Transverse colon (tissue), 4 donors: ENCODE measurements at places on chromosomes 6 and 20. TPM values are rescaled to one million over a fixed set of nuclear protein-coding genes. Genes with fewer than 3 reads are reported as not detected.

BPIFA1 gene
- total RNA-seq, result not detected

PSMF1 gene
- 129 TPM for total RNA-seq

CLIC5 gene
- total RNA-seq, result 153 TPM

LGSN gene
- total RNA-seq, result 0.32 TPM

MOXD1 gene
- 5.5 TPM for total RNA-seq

SHLD1 gene
- not detected for total RNA-seq

BPIFB1 gene
- total RNA-seq, result not detected

CST2 gene
- total RNA-seq, result not detected

NRSN1 gene
- total RNA-seq, result not detected

BEND3 gene
- 4.9 TPM for total RNA-seq

GTSF1L gene
- total RNA-seq, result not detected

SLC17A9 gene
- total RNA-seq, result 32.9 TPM

GATA5 gene
- not detected for total RNA-seq

TPX2 gene
- total RNA-seq, result 4.8 TPM

MEI4 gene
- under 0.01 TPM for total RNA-seq

SLA2 gene
- total RNA-seq, result not detected

ANKRD66 gene
- not detected for total RNA-seq

- DNase-seq, result no peak
These were observed 508.4 kb upstream of the SULF2 start for GRCh38 chr20:48293671-48294070.

DNA sequence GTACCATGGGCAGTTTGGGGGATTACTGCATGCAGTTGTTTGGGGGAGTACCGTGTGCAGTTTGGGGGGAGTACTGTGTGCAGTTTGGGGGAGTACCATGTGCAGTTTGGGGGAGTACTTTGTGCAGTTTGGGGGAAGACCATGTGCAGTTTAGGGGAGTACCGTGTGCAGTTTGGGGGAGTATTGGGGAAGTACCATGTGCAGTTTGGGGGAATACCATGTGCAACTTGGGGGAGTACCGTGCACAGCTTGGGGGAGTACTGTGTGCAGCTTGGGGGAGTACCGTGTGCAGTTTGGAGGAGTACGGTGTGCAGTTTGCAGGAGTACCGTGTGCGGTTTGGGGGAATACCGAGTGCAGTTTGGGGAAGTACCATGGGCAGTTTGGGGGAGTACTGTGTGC is 22.3 kb downstream of the CDH4 start:
- no peak for DNase-seq

GRCh38 chr6:166474721-166475565 is 92.2 kb upstream of the MPC1 start:
- DNase-seq, result no peak

- DNase-seq, result peak; percentile 35
These were observed 81.7 kb upstream of the TENT5A start for GRCh38 chr6:81834141-81834681.

- DNase-seq, result peak; percentile 88
These were observed 41.5 kb upstream of the ADGRF1 start for GRCh38 chr6:47083586-47084047.

GRCh38 chr6:54289426-54289825 is 18.8 kb upstream of the TINAG start:
- DNase-seq, result no peak

- DNase-seq, result no peak
These were observed 38.8 kb downstream of the ITCH start for GRCh38 chr20:34401741-34402455.

GRCh38 chr20:20597966-20598365 is 114.5 kb downstream of the RALGAPA2 start:
- no peak for DNase-seq

DNA sequence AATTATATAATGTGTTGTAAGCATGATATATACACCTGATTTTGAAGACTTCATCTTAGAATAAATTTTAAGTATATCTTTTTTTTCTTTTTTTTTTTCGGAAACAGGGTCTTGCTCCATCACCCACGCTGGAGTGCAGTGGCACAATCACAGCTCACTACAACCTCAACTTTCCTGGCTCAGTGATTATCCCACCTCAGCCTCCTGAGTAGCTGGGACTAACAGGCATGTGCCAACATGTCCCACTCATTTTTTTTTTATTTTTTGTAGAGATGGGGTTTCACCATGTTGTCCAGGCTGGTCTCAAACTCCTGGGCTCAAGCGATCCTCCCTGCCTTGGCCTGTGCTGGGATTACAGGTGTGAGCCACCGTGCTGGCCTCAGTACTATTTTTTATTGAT is 17.1 kb downstream of the VPS52 start:
- no peak for DNase-seq

DNA sequence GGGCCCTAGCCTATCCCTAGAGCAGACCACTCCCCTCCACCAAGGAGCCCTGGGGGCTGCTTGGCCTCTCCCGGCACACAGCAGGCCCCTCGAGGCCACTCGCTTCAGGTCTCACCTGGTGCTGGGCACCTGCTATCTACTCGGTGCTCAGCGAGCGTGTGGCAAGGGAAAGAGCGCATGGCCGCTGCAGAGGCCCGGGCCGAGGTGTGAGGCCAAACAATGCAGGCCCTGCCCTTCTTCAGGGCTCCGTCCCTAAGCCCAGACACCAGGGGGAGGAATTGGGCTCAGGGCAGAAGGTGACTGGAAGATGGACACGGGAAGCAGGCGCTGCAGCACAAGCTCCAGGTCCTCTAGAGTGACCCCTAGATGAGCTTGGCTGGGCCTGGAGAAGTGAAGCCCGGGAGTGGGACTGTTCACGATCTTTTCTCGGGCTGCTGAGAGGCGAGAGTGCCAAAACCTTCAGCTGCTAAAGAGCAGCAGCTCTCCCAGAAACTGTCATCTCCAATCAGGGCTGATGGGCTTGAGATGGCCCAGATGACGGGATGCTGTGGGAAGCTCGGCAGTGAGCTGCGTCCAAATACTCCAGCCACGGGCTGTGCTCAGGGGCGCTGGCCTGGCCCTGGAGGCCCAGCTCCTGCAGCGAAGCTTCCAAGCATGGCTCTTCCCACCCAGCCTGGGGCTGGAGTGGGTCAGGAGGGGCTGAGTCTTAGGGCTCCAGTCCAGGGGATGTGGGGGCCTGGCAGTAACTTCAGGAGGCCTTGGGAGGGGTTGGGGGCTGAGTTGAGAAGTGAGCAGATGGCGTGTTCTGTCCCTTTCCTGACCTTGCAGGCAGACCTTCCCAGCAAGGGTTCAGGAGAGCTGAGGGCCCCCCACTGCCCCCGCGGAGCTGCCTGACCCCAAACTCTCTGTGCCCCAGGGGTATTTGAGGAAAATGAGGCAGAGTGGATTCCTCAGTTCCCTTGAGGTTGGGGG is 43.7 kb downstream of the APCDD1L start:
- peak; percentile 48 for DNase-seq

GRCh38 chr20:24696396-24696795 is 227.0 kb downstream of the SYNDIG1 start:
- DNase-seq, result no peak

GRCh38 chr20:36975099-36975818 is 23.8 kb upstream of the SAMHD1 start:
- peak; percentile 33 for DNase-seq

GRCh38 chr6:16684896-16685554 is 76.2 kb downstream of the ATXN1 start:
- no peak for DNase-seq

DNA sequence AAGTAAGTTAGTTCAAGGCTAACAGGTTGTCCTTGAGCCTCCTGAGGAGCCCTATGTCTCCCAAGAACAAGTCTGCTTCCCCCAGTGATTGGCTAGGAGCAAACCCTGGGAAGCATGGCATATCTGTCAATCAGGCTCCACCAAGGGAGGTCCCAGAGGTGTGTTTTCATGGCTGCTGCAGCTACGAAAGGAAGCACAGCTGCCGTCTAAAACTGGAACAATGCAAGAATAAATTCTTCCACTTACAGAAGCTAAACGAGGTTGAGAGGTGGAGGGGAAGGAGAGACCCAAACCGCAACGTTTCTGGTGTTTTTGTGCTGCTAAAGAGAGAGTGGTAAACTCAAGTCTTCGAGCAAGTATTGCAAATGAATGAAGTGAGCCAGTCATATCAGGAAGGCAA is 4.9 kb upstream of the PTGIS start:
- no peak for DNase-seq

- peak; percentile 20 for DNase-seq
These were observed 392 bp downstream of the PSMB8 start for GRCh38 chr6:32843331-32843978.

GRCh38 chr6:14540810-14541540 is 423.4 kb downstream of the CD83 start:
- no peak for DNase-seq

DNA sequence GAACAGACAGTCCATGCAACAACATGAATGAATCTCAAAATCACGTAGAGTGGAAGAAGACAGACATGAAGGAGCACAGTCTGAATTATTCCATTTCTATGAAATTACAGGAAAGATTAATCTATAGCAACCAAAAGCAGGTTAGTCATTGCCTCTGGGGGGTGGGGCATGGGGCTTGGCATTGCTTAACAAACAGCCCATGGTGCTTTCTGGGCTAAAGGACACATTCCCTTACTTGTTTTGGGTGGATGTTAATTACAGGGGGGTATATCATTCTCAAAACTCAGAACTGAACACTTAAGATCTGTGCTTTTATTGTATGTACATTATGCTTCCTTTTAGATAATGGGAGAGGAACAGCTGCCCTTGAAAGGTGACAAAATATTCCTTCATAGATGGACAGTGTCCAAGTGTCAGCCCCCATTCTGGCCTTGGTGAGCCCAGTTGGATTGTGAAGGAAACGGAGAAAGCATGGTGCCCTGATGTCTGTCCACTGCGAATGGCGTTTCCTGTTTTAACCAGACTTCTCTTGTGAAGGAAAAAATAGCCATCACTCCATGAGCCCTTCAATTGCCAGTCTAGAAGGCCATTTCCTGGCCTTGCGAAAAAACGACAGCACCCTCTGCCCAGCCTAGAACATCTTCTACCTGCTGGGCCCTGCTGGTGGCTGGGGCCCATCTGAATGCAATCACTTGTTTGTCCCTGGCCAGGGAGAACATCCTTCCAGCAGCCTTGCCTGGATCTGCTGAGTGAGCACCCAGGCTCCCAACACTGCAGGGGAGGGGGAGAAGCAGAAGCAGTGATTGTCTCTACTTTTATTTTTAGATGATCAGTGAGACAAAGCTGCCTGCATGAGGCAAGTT is 179.7 kb downstream of the BCAS1 start:
- DNase-seq, result peak; percentile 51

- DNase-seq, result no peak
These were observed 503.7 kb upstream of the SULF2 start for GRCh38 chr20:48288930-48289507.

DNA sequence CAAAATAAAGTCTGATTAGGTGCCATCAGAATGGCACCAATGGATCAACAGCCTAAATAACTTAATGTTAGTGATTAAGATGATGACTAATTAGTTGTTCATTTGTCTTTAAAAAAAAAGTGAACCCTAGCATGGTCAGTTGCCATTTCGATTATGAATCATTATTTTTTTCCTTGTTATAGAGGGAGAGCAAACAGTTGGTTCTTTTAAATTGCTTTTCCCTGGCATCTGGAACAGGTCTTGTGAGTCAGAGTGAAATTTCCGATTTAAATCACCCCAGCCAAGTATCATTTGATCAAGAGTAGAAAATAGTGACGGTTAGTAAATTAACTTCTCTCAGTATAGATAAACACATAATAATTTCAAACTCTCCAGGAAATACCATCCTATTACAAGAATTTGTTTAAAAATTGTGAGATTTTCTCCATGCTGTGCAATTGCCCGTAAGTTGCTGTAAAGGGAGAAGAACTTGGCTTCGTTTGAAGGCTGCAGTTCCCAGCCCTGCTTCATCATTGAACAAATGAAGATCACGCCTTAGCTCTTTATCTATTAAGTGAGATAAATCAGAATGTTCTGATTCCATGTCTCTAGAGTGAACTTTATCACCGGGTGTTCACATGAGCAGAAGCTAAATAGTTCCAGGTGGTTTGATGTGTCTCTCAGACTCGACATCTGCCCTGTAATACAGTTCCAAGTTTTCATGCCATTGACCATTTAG is 741.3 kb downstream of the DOK5 start:
- DNase-seq, result no peak

- no peak for DNase-seq
These were observed 394.9 kb upstream of the RGS17 start for GRCh38 chr6:153525998-153526397.

DNA sequence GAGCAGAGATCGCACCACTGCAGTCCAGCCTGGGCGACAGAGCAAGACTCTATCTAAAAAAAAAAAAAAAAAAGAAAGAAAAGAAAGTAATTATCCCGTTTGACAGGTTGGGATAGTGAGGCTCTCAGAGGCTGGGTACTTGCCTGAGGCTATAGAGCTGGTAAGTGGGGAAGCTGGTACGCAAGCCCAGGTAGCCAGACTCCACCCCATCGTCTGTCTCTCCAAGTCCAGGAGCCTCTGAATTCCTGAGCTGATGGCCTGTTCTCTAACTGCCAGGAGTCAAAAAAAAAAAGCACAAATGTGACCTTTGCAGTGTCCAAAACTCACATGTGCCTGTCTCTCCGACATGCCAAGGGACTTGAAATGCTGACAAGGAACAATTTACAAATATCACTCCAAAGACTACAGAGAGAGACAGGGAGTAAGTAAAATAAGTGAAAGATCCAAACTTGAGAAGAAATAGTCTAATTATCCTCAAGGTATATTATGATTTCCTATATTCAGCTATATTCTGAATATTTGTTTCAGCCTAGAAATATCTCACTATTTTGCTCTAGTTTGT is 109.1 kb upstream of the SCAF8 start:
- DNase-seq, result no peak

- no peak for DNase-seq
These were observed 312.9 kb downstream of the SAMD5 start for GRCh38 chr6:147821295-147821897.

GRCh38 chr20:12965212-12965869 is 43.4 kb upstream of the SPTLC3 start:
- DNase-seq, result no peak

- DNase-seq, result no peak
These were observed 391.4 kb upstream of the CITED2 start for GRCh38 chr6:139765825-139766285.

DNA sequence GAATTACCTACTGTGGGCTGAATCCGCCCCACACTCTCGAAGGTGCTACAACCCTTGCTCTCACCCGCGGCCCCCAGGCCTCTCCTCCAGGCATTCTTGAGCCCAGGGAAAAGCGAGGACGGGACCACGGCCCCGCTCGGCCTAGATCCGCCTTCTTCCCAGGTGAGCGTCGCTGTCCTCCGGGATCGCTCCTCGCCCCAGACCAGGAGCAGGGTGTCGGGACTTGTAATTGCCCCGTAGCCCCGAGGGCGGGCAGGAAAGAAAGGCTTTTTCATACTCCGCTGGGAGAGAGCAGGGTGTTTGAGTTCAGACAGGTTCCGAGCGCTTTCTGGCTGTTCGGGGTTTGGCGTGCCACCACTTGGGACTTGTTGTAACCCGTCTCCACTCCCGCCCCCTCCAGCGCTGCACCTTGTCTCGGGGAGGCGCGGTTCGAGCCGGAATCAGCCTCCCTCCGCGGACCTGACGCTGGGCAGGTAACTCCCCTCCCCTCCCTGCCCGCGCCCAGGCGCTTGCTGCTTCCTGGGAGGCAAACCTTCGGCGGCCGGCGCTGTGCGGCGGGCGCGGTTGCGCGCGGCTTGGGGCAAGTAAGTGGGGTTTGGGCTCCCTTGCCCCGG is at the start of gene FAM83B:
FAM83B (plus strand) TSS at position 529 of the 614 bp plus-strand sequence. CDS start 23,476 bp downstream, outside the sequence.
- peak; percentile 87 for DNase-seq

- DNase-seq, result no peak
These were observed 383.7 kb upstream of the IRAK1BP1 start for GRCh38 chr6:78483553-78484197.
